Psoas muscle (tissue), 8 donors: ENCODE measurements at places on chromosomes 11 and 22. TPM values are rescaled to one million over a fixed set of nuclear protein-coding genes. Genes with fewer than 3 reads are reported as not detected.

OPCML gene
- 0.01 TPM for polyA plus RNA-seq

- no peak for DNase-seq
Observed at GRCh38 chr11:74641905-74642304, 49.5 kb downstream of the POLD3 start.

DNA sequence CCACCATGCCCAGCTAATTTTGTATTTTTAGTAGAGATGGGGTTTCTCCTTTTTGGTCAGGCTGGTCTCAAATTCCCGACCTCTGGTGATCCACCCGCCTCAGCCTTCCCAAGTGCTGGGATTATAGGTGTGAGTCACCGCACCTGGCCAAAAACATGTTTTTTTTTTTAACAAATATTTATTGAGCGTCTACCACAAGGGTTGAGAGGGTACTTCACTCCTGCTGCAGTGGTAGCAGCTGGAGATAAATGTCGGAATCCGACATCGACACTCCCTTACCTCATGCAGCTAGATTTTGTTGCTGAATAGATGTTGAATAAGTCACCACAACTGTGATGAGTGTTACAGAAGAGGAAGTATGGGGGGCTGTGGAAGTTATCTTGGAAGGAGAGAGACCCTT is 971 bp downstream of the DNAJB13 start:
- no peak for DNase-seq

GRCh38 chr22:26709617-26710390 is 52.4 kb downstream of the MIAT start:
- DNase-seq: no peak

- DNase-seq: no peak
Observed at GRCh38 chr11:121431820-121432526, 20.1 kb upstream of the SORL1 start.

GRCh38 chr11:133052537-133052936 is 479.8 kb downstream of the OPCML start:
- no peak for DNase-seq

DNA sequence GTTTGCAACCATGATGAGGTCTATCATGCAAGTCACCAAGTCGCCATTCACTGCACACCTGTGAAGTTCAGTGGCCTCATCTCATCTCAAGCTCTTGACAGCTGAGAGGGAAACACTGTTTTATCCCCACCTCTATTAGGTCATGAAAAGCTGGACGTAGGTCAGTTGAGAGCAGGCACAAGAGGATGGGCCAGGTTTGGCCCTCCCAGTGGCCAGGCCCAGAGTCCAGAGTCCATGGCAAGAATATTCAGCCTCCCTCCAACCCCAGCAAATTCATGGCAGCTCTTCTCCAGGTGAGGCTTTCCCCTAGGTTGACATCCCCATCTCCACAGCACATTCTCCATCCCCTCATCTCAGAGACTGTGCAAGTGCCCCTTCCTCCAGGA is 22.0 kb upstream of the ISX start:
- no peak for DNase-seq

- DNase-seq: no peak
Observed at GRCh38 chr11:1371836-1372465, 17.8 kb upstream of the BRSK2 start.

DNA sequence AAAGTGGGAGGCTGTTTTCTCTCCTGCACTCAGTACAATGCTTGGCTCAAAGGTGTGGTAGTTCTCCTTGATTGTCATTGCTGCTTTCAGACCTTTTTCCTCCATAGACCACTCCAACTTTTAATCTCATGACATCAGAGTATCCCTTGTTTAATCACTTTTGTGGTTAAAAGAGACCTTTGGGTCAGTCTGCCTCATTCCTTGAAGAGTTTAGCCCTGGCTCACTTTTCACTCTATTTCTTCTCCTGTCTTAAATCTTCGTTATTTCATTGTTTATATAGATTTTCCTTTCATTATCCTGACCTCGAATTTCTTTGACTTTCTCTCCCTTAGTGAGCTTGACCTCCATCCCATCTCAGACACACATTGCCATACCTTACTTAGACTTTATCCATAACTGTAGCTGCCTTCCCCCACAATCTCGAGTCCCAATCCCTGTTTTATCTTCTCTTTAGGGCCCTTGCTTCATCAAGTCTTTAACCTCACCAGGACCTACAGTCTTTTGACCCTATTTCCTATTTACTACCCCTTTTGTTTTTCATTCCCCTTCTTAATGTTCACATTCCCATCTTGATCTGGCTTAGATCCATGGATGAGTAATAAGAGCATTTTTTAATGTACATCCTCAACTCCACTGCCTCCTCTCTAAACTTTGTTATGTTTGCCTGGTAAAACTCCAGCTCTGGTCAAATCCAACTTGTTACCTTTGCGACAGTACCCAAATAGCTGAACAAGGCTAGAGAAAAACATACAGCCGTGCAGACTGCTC is 9.5 kb downstream of the ATXN10 start:
- DNase-seq: no peak

- no peak for DNase-seq
Observed at GRCh38 chr11:76604081-76604625, 66.4 kb downstream of the LRRC32 start.

DNA sequence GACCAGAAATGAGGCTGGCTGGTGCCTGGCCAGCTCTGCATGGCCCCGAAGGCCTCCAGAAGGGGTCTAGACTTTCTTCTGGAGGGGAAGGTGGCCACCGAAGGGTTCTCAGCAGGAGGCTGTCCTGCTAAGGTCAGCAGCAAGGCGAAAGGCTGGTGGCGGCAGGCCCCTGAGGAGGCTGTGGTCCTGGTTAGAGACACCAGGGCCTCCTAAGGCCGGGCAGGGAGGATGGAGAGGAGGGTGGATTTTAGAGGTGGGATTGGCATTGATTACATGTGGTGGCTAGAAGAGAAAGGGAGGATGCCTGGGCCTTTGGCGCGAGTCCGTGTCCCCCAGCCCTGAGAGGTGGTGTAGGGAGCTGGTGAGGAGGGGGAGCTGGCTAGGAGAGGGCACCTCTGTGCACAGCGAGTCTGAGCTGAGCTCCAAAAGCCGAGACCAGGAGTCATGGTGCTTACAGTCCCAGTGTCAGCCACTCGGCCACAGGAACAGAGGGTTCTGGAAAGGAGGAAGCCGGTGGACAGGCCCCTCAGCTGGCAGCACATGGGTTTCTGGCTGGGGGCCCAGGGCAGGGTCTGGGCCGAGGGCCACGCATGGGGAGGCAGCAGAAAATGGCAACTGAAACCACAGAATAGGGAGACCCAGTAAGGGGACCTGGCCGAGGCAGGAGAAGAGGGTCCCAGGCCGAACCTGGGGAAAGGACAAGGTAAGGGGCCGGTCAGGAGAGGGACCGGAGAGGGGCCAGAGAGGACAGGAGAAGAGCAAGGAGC is 2.5 kb downstream of the FERMT3 start:
- DNase-seq: no peak

- no peak for DNase-seq
Observed at GRCh38 chr11:486189-486588, 20.9 kb downstream of the RNH1 start.

DNA sequence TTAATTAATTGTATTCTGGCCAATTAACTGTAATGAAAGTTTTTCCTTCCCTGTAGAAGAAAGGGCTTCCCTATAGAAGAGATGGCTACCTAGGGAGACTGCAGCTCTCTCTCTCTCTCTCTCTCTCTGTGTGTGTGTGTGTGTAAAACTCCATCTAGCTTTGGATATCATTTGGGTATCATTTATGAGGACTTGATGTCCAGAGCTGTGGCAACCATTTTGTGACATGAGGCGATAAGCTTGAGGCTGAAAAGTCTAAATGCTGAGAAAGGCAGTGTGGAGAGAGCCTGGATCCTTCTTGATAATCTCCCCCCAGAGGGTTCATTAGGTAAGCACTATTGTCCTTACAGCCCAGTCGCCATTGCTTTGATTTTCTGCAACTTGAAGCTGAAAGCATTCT is 30.7 kb upstream of the RASD2 start:
- DNase-seq: no peak
